Activated T-cell treated with anti-CD3 and anti-CD28 coated beads, Interleukin-2, amount 50 U/mL, for 4 hours (primary cell): ENCODE measurements at places on chromosomes 7 and 10. TPM values are rescaled to one million over a fixed set of nuclear protein-coding genes. Genes with fewer than 3 reads are reported as not detected.

PTF1A gene
- not detected for total RNA-seq

HYAL4 gene
- total RNA-seq, result not detected

TMEM229A gene
- total RNA-seq, result not detected

GFRA1 gene
- 0.11 TPM for total RNA-seq

LIPN gene
- total RNA-seq, result not detected
